ENCODE measurements at places on chromosomes 1 and 21.

DNA sequence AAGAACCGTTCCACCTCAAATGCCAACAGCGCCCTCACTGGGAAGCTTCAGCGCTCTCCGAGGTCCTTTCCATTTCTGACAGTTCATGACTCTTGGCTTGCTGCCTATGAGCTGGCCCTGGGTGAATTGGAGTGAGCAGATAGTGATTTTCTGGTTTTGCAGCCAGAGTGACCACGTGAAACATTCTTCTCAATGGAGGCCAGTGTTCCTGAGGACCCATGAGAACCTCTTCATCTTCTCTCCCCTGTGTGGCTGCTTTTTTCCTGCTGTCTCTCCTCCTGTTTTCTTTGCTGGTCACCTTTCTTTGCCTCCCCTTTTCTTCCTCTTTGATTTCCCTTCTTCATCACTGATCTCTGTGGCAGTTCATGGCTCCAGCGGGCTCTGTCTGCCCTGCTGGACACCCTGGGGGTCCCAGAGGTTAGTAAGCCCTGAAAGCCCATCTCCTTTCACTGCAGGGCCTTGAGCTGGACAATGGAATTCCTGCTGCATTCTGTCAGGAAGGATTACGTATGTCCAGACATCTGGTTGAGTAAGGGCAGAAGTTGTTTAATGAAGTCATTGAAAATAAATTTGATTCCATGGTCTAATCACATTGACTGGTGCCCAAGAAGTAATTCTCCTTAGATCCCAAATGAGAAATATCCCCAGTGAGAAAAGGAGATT, 29.9 kb downstream of the VASH2 start:
- no peak for DNase-seq

DNA sequence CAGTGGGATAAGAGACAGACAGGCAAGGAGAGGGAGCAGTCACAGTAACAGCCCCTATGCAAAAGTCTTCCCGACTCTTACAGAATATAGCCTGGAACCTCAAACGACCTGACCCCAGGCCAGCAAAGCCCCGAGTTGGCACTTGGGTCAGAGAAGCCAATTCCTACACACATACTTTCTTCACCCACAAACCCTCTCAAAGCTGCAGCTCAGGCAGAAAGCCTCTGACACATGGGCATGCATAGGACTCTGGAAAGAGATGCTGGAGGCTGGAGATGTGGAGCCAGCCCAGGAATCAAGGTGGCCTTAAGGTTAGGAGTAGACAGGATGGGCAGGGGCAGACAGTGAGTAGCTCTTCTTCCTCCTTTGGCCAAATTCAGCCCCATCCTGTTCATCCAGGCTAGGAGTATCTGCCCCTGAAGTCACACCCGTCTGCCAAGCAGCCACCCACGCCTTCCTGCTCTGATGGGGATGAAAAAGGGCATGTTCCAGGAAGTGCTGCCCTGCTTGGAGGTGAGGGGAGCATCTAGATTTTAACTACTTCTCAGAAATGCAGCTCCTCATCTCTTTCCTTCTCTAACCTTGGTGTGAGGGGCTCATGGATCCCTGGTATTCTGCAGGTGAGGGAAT, 7.8 kb downstream of the SLC41A1 start:
- DNase-seq, result peak; percentile 32

DNA sequence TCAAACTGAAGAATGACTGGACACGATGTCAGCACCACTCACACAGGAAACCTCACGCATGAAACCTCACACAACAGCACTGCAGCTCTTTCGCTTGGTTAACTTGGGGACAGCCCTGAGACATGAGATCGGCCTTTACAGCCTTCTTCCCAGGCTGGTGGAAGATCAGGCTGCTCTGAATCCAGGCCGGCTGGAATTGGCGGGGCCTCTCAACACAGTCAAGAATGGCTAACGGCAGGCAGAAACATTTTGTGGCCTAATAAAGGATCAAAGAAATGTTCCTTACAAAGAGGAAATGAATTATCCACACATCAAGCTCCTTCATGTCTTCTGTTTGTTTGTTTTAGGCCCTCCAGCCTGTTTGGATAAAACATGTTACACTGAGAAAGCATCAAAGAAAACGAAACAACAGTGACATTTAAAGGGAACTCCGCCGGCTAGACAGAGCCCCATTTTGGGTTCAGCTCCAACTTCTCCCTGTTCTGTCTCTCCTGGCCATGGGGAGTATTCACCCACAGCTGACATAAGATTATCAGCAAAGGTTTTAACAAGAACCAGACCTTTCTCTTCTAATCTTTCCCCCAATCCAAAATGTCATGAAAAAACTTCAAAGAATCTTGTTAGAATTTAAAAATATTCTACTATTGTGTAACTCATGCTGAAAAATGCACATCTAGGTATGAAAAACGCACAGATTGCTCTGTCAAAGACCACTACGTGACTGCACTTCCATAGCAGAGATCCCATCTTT, 131.2 kb downstream of the SLC45A1 start:
- DNase-seq, result no peak

- no peak for DNase-seq
Measured at GRCh38 chr1:200379432-200379757, 30.4 kb downstream of the ZNF281 start.

DNA sequence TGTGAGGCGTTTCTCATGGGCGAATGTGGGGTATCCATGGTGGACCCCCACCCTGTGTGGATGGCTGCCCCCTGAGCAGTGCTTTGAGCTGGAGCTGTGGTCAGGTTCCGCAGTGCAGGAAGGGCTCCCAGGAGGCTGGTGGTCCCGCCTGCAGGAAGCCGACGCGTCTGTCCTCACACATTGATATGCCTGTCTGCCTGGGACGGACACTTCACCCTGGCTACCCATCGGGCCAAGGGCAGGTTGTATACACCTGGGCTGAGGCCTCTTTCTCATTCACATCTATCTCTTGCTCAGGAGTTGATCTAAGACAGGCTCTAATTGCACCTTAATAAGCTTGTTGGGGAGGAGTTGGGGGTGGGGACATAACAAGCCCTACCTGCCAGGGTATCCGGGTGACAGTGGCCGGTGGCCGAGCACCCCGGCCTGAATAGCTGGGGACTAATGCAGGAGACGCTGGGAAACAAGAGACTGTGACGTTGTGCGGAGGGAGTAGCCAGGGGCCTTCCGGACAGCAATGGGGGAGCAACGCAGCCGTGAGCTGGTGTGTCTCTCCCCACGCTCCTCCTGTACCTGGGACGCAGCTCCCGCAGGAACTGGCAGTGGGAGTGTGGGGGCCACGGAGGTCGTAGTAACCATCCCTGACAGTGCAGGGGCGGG, 21.7 kb downstream of the PDXK start:
- no peak for DNase-seq

GRCh38 chr1:180791806-180792205, 120.9 kb upstream of the KIAA1614 start:
- DNase-seq, result no peak

DNA sequence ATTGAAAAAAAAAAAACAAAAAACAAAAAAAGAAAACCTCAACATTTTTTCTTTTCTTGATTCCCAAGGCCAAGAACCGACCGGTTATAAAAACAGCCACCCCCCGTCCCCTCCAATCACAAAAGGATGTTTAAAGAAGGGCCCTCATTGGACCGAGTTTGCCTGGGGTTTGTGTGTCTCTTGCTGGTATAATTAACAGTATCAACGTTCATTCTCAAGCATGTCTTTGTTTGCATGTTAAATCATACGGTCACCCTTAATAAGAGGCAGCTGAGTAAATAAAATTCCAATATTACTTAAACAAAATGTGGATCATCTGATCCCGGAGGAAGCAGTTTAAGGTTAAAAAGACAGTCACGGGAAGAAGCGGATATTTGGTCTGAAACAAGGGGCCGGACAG, 201.1 kb downstream of the PRDM2 start:
- DNase-seq, result no peak

DNA sequence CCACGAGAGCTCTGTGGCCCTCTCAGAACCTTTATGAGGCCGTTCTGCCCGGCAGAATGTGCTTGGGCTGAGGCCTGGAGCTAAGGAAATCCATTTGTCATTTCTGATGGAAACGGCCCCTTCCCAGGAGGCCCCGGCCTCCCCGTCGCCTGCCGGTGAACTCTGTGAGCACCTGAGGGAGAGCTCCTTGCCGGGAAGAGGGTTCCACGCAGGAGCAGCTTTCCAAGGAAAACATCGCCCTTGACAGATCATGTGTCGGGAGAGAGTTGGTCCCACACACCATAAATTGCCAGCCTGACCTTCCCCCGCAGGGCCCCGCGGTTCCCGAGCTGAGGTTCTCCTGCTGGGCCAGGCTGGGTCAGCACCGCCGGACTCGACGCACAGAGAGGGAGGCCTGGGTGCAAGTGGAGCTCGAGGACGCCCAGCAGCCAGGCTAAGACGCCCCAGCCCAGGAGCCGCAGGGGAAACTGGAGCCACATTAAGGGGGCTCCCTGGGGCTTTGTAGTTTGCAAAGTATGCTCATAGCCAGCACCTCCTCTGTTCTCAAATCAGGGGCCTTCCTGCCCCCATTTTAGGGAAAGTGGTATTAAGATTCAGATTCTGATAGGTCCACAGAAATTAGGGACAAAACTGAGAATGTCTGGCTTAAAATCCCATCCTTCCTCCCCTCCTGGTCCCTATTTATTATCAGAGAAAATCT, 239.5 kb downstream of the FOXD2 start:
- no peak for DNase-seq

DNA sequence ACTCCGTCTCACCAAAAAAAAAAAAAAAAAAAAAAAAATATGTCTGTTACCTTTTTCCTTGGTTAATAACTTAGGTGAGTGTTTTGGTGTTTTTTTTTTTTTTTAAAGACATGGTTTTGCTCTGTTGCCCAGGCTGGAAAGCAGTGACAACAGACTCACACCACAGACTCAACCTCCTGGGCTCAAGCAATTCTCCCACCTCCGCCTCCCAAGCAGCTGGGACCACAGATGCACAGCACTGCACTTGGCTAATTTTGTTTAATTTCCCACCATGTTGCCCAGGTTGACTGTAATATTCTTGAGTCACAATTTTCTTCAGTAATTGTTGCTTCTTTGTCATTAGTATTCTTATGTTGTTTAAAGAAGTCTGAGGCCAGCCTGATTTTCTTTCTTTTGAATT, 149.2 kb upstream of the SYT6 start:
- DNase-seq, result no peak

DNA sequence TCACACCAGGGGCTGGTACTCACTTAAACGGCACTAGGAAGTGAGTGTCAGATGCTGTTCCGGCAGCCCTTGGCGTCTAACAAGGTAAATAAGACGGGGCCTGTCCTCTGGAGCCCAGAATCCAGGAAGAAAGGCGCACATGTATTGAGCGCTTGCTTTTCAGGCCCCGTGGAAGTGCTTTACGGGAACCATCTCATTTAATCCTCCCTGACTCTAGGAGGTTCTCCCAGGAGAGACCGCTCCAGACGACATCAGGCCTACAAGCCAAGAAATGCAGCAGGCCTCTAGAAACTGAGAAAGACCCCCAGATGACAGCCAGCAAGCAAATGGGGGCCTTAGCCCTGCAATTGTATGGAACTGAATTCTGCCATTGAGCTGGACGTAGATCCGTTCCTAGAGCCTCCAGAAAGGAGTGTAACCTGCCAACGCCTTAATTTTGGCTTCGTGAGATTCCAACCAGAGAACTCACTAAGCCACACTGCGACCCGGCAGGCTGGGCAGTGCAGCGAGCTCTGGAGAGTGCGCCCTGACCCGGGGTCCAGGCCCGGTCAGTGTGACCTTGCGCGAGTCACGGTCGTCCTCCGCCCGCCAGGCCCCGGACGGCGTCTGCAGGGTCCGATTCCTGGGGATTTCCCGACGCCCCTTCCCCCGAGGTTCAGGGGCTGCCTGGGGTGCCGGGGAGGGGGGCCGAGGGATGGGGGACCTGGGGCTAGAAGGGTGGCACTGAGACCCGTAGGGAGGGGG, 532 bp upstream of the MANEAL start:
- no peak for DNase-seq

DNA sequence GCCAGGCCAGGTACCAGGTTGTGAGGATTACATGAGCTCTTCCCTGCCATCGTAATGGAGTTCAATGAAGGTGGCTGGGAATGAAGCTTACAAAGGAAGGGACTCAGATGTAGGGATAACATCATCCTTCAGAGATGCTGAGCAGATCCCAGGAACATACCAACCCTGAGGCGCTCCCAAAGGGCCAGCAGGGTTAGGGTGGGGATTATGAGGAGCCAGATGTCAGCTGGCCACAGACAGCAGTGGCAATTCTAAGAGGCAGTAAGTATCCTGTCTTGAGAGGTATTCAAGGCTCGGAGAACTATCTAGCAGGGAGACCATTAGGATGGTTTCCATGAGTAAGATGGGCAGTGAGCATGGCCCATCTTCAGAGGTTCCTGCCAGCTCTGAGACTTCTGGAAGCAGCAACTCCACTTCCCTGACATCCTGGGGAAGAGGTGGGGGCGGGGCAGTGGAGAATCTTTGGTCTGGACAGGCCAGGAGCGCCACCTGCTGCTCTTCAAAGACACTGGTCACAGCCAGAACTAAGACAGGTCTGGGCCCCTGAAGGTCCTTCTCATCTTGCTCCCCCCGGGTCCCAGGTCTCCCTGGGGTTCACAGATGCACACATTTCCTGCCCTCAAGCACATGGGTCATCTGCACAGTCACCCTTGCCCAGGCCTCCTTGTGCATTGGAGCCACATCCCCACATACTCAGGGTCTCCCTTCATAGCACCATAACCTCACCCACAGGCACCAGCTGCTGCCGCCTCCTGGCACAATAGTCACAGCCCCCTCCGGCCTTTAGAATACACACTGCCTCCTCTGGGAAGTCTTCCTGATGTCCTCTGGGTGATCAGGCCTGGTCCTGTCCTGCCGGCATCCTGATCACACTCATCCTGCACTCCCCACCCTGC, 2.7 kb upstream of the SDC3 start:
- DNase-seq, result peak; percentile 37

DNA sequence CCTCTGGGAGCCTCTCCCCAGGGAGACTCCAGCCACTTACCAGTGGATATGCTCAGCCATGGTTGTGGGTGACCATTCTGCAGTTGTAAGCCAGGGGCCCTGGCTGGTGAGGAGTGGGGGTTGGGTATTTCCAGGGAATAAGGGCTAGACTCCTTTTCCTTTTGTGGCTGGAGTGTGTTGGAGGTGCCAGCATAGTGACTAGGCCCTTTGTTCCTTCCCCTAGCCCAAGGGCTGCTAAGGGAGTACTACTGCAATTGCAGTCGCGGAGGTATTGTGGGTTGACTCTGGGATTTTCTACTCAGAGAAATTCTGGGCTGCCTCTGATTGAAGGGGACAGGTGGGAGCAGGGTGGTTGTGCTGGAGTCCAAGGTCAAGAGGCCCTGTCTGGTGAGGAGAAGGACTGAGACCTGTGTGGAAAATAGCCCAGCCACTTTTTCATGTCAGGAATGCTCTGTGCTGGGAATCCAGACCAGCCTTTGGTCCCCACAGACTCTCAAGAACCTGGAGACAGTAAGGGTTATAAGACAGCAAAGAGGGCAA, 43.1 kb downstream of the MROH9 start:
- DNase-seq, result no peak

DNA sequence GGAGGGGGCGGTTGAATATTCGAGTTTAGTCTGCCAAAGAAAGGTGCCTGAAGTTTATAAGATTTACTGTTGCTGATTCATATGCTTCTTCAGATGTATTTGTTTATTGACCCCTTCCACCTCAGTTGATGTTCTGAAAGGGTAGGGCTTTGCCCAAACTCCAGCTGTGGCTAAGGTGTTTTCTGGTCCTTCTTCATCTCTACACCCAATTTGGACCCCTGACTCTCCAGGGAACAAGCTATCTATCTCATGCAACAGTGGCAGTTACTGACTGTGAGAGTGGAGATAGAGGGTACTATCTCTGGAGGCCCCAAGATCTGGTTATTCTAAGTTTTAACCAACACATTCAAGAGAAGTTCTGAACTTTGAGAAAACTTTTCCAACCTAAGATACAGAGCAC, 12.6 kb upstream of the ALG14 start:
- DNase-seq, result no peak
